ENCODE measurements at places on chromosomes 12 and 14. TPM values are rescaled to one million over a fixed set of nuclear protein-coding genes. Genes with fewer than 3 reads are reported as not detected.

The CIROP gene
- total RNA-seq, result not detected

The CLEC14A gene
- 37.6 TPM for total RNA-seq

The TMEM30B gene
- 20.4 TPM for total RNA-seq

DNA sequence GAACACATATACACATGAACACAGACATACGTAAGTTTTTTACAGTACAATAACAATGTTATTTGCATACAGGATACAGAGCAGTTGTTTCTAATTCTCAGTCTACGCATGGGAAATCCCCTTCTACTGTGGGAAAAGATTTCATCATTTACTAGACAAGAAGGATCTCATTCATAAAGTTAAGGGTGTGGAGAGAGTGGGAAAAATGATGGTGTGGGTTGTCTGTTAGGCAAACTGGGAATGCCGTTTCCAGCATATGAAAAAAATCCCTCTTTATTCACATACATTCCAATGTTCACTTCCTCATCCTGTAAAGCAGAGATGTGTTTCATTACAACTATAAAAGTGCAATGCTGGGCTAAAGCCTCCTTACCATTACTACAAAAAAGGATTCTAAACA, 120.9 kb downstream of the SINHCAF start:
- DNase-seq, result no peak
- H3K4me3 ChIP-seq, result no peak overlapping the region
- H3K4me1 ChIP-seq, result no peaks in the 10 kb centered on the region
- no peaks in the 10 kb centered on the region for H3K36me3 ChIP-seq

DNA sequence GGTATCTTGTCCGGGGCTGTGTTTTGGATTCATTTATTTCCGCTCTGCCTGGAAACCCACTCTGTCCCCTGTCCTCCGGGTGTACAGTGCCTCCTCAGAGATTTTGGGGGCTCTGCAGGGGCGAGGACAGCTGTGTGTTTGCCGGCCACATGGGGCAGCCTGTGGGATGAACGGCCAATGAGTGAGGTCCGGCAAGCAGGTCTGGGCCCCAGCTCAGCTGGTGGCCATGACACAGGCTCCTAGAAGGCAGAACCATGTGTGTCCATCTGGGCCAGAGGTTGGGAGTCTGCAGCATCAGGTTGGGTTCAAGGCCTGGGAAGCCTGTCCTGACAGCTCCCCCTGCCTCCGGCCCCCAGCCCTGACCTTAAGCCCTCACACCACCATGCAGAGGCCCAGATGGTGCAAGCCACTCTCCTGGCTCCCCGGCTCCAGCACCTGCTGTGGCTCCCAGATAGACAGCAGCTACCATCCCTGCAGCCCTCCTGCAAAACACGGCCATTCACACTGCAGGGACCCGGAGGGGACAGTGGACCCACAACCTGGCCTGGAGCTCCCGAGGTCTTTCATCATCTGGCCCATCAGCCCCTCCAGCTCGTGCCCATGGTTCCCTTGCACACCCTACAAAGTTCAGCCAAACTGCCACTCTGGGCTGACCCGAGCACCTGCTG, 220.1 kb upstream of the C14orf180 start:
- no peak overlapping the region for H3K27ac ChIP-seq
- no peaks in the 10 kb centered on the region for H3K4me1 ChIP-seq
- DNase-seq, result no peak
- H3K36me3 ChIP-seq, result no peaks in the 10 kb centered on the region
- no peaks in the 10 kb centered on the region for H3K27me3 ChIP-seq
- no peak overlapping the region for H3K4me3 ChIP-seq

DNA sequence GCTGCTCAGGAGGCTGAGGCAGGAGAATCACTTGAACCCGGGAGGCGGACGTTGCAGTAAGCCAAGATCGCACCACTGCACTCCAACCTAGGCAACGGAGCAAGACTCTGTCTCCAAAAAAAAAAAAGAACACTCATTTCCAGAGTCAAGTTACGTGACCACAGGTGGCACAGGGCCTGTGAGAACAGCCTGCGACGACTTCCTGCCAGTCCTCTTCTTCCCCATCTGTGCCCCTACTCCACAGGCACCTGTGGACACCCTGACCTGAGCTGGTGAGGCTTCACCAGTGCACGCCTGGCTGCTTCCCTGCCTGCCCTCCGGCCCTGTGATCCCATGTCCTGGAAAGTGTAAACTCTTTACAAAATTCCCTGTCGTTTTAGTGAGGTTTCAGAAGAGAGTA, 77.7 kb downstream of the PPP2R5C start:
- H3K27ac ChIP-seq, result no peak overlapping the region
- DNase-seq, result peak; percentile 43
- peaks cover 16% of the 10 kb centered on the region for H3K4me1 ChIP-seq
- no peak overlapping the region for H3K4me3 ChIP-seq
- H3K27me3 ChIP-seq, result no peaks in the 10 kb centered on the region

DNA sequence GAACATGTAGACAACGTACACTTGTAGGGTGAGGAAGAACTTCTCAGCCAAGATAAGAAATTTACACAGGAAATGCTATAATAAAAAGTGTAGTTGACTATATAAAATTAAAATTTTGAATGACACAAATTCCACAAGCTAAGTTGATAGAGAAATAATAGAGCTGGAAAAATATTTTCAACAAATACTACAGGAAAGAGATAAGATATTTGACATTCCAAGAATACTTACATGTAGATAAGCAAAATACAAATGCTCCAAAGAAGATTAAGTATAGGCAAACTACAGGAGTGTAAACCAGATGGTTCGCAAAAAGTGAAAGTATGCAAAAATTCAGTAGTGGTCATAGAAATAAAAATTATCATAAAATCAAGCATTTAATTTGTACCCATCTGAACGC, 49.2 kb upstream of the ANP32D start:
- H3K4me1 ChIP-seq, result no peaks in the 10 kb centered on the region
- no peak overlapping the region for H3K4me3 ChIP-seq
- DNase-seq, result no peak
- H3K27me3 ChIP-seq, result no peaks in the 10 kb centered on the region
- no peaks in the 10 kb centered on the region for H3K36me3 ChIP-seq

DNA sequence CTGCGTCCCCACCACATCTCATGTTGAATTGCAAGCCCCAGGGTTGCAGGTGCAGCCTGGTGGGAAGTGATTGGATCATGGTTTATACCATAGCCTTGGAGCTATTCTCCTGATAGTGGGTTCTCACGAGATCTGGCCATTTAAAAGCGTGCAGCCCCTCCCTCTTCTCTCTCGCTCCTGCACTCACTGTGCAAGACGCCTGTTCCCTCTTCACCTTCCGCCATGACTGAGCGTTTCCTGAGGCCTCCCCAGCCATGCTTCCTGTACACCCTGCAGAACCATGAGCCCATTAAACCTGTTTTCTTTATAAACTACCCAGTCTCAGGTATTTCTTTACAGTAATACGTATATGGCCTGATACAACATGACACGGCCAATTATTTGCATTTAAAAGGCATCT, 146.6 kb downstream of the RIMBP2 start:
- no peak overlapping the region for H3K4me3 ChIP-seq
- no peaks in the 10 kb centered on the region for H3K36me3 ChIP-seq
- H3K27ac ChIP-seq, result no peak overlapping the region
- no peaks in the 10 kb centered on the region for H3K4me1 ChIP-seq

- no peak for DNase-seq
- H3K4me1 ChIP-seq, result no peaks in the 10 kb centered on the region
- no peaks in the 10 kb centered on the region for H3K36me3 ChIP-seq
- no peak overlapping the region for H3K27ac ChIP-seq
Observed at GRCh38 chr14:70897464-70897863, 9.8 kb upstream of the PCNX1 start.

DNA sequence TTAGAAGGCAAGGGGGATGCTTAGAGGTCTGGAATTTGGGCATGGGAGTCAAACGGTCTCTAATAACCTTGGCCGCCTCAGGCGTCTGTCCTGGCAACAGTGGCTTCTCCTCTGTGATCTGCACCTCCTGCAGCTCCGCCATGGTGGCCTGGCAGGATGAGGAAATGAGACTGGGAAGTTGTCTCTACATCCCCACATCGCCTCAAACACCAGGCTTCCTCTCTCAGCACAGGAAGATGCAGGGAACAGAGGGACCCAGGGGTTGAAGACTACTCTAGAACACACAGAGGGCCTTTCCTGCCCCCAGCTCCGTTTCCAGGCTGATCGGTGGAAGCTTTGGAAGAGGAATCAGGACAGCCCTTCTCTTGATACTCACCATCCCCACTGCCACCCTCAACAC, 1.7 kb downstream of the NDRG2 start:
- peaks cover 5% of the 10 kb centered on the region for H3K4me1 ChIP-seq
- H3K36me3 ChIP-seq, result peaks cover 14% of the 10 kb centered on the region
- no peaks in the 10 kb centered on the region for H3K27me3 ChIP-seq
- H3K4me3 ChIP-seq, result peak overlapping the region; percentile 68

DNA sequence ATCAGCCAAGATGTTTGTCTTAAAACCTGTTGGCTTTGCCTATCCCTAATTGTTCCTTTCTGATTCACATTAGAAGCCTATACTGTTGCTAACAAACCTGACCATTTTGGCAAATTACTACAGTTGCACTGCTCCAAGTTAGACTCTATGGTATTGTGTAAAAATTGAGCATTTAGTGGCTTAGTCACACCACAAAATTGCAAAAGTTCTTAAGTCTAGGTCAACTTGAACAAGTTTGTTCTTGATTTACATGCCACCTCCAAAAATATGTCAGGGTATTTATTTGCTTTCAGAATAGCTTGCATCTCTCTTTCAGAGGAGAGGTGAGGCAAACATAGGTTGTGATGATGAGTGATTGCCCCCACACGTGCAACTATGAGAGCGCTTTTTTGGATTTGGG, 27.0 kb upstream of the PTHLH start:
- H3K4me3 ChIP-seq, result no peak overlapping the region
- no peaks in the 10 kb centered on the region for H3K36me3 ChIP-seq
- DNase-seq, result no peak
- H3K27ac ChIP-seq, result no peak overlapping the region
- no peaks in the 10 kb centered on the region for H3K27me3 ChIP-seq

DNA sequence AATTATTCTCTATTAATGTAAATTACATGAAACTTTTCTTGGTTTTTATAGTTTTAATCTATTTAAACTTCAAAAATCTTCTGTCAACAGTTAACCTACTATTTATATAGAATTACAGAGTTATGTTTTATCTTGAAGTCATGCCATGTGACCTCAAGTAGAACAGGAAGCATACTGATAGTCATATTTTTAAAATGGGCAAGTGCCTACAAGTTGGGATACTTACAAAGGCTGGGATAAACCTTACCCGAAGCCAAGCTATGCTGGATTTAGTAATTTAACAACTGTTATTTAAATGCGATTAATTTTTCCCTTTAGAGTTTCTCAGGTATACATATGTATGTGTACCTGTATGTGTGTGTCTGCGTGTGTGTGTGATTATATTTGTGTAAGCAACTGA, 266.9 kb downstream of the RASSF9 start:
- H3K27me3 ChIP-seq, result no peaks in the 10 kb centered on the region
- no peak for DNase-seq
- no peak overlapping the region for H3K4me3 ChIP-seq
- no peaks in the 10 kb centered on the region for H3K36me3 ChIP-seq
- no peak overlapping the region for H3K27ac ChIP-seq

GRCh38 chr12:103399986-103400385, 95.8 kb downstream of the C12orf42 start:
- H3K36me3 ChIP-seq, result no peaks in the 10 kb centered on the region
- no peaks in the 10 kb centered on the region for H3K27me3 ChIP-seq
- DNase-seq, result no peak
- no peaks in the 10 kb centered on the region for H3K4me1 ChIP-seq
- H3K27ac ChIP-seq, result no peak overlapping the region

DNA sequence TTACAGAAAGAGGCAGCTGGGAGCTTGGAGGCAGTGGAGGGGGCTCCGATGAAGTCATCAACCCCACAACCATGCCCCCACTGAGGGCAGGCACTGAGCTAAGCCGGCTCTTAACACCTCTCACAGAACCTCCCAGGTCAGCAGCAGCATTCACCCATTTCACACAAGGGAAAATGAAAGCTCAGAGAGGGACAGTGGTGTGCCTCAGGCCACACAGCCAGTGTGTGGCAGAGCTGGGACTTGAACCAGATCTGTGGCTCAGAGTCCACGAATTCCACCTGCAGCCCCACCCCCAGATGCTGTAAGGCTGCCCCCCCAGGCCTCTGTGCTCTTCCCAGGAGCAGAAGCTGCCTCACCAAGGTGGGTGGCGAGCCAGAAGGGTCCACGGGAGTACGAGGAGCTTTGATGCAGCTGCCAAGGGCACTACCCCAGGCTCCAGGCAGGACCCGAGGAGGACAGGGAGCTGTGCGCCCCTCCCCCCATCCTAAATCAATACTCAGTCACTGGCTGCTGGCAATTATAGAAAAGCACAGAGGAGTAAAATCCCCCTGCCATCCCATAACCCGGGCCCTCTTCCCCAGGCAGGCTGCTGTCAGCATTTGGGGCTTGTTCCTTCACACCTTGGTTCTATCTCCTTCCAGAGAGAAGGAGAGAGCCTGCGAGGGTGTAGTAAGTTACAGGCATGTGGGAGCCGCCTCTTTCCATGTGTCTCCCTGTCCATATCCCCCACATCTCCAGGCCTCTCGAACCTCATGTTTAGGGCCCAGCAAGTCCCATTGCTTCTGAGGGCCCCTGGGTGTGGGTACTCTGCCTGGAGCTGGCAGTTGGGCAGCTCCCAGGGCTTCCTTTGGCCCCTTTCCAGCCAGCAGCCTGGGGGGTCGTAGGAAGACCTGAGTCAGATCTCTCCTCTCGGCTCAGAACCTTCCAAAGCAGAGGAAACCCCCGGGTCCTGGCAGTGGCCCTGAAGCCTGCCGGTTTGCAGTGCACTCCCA, 47.6 kb downstream of the FAM222A start:
- no peak overlapping the region for H3K4me3 ChIP-seq
- no peak for DNase-seq
- no peak overlapping the region for H3K27ac ChIP-seq
- H3K4me1 ChIP-seq, result no peaks in the 10 kb centered on the region
- H3K27me3 ChIP-seq, result no peaks in the 10 kb centered on the region
- H3K36me3 ChIP-seq, result no peaks in the 10 kb centered on the region

DNA sequence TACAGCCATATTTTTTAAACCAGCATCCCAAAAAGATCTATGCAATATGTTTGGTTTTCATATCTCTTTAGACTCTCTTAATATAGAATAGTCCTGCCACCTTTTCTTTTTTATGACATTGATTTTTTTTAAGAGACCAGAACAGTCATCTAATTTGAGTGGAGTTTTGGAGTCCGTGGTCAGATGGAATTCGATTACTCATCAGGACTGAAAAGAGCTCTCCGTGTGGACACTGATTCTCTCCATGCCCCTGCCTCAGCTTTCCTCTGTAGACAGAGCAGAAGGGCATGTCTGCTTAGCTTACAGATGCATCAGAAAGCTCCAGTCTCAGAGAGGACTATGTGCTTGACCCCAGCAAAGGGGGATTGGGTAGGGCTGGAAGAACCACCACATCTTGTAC, 27.8 kb downstream of the SMCO2 start:
- no peaks in the 10 kb centered on the region for H3K27me3 ChIP-seq
- H3K4me3 ChIP-seq, result no peak overlapping the region
- H3K4me1 ChIP-seq, result no peaks in the 10 kb centered on the region
- DNase-seq, result no peak
- H3K36me3 ChIP-seq, result no peaks in the 10 kb centered on the region

- no peak overlapping the region for H3K27ac ChIP-seq
- no peaks in the 10 kb centered on the region for H3K4me1 ChIP-seq
- DNase-seq, result no peak
- H3K4me3 ChIP-seq, result no peak overlapping the region
Observed at GRCh38 chr12:116969615-116970585, 59.1 kb downstream of the FBXW8 start.

- no peak overlapping the region for H3K4me3 ChIP-seq
- DNase-seq, result no peak
- no peaks in the 10 kb centered on the region for H3K36me3 ChIP-seq
- no peaks in the 10 kb centered on the region for H3K4me1 ChIP-seq
- H3K27ac ChIP-seq, result no peak overlapping the region
Observed at GRCh38 chr12:28290262-28290661, 100.0 kb downstream of the CCDC91 start.
